Esophagus squamous epithelium (tissue), 5 donors: ENCODE measurements at places on chromosomes 12 and 14.
A peak's percentile ranks its signal among the peaks of the same experiment; 100 is the strongest.

- DNase-seq, result no peak
Measured at GRCh38 chr14:88950069-88950468, 125.6 kb downstream of the TTC8 start.

GRCh38 chr12:72313806-72314205 lies 41.6 kb downstream of the TRHDE start:
- no peak for DNase-seq

DNA sequence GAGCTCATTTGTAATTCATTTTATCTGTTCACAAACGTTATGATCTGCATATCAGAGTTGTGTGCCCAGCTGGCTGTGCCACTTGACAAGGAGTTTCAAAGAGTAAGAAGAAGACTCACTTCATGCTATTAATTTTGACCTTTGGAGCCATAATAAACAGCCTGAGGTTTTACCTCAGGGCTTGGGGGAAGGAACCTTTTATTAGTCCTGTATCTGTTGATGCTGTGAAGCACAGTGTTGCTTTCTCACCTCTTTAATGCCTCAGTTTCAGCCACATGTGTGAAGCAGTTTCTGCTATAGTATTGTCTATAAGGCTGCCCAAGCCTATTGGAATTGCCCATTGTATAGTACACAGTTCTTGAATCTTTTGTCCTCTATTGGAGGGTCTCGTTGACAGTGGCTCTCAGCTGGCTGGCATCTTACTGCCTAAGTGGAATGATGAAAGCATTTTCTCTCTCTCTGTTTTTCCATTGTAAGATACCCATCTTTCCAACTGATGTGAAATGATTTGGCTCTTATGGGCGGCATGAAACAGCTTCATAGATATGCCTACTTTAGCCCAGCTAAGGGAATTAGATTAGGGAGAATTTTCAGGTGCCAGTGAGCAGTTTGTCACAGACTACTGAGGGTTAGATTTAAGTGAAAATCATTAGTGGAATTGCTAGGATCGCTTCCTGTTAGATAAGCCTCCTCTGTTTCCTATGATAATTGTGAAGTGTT lies 34.7 kb downstream of the GPATCH2L start:
- no peak for DNase-seq

GRCh38 chr12:29517264-29517663 lies 19.8 kb upstream of the OVCH1 start:
- DNase-seq, result no peak

GRCh38 chr14:97697772-97698171 lies 900.6 kb downstream of the VRK1 start:
- no peak for DNase-seq

DNA sequence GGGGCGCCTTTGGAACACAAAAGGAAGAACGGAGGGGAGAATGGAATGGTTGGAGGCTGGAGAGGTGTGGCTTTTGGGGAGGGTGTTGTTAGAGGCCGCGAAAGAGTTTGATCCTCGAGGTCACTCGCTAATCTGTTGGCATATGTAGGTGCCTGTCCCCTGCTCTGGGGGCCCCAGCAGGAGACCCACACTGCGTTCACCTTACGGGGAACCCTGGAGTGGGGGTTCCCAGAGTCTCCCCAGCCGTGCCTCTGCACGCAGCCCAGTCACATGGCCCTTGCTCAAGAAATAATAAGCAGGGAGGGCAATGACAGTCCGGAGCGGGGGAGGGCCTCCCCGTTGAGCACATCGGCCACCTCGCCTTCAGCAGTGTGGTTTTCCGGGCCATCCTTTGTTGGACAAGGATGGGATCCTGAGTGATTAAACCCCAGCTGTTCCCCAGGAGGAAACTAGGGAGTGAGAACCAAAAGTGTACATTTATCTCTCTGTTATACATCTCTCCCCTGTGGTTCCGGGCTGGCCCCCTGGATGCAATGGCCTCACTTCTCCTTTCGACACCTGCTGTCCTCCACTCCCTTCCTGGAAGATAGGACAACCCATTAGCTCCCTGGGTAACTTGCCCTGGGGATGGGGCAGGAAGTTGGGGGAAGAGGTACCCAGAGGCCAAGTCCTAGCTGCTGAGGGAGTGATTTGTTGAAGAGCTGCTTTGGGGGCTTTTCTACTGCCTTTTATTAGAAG lies 1.3 kb downstream of the PLEKHG3 start:
- DNase-seq, result no peak

GRCh38 chr14:105581551-105582341 lies 55.4 kb downstream of the TMEM121 start:
- DNase-seq, result no peak

GRCh38 chr14:67722293-67722692 lies 20.6 kb downstream of the RDH12 start:
- DNase-seq, result no peak

- no peak for DNase-seq
Measured at GRCh38 chr14:71629765-71630492, 302.3 kb upstream of the RGS6 start.

DNA sequence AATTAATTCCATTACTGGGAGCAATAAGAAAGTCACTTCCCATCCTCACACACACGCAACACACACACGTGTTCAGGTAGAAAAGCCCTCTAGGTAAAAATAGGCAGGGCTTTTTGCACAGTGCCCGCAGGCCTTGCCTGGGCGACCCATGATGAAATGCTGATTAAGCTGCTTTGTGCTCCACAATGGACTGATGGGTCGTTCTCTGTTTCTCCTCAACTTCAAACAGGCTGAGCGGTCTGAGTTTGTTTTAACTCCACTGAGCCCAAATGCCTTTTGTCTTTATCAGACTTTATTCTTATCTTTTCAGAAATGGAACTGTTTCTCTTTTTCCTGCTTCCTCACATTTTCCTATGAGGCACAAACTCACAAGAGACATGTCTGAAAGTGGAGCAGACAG lies 9.4 kb upstream of the DACT1 start:
- no peak for DNase-seq

GRCh38 chr12:20492251-20492760 lies 124.0 kb downstream of the PDE3A start:
- no peak for DNase-seq

GRCh38 chr12:99722690-99723486 lies 75.3 kb downstream of the GARIN6 start:
- no peak for DNase-seq

DNA sequence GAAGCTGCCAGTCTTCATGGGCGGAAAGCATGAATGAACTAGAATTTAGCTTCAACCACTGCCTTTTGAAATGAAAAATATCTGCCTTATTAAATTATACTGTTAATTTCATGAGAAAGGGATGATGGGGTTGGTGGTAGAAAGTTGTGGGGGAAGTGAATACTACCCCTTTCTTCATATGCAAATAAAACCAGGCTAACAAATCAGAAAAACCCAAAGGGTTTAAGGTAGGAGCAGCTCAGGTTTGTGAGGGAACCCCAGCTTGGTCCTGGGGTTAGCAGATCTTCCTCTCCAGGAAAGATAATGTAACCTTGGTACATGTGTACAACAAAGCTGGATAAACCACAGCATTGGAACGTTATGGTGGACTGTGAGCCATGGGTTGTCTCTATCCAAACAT lies 84.0 kb downstream of the PPP2R5C start:
- no peak for DNase-seq

- DNase-seq, result no peak
Measured at GRCh38 chr14:95535226-95536021, 574 bp downstream of the GLRX5 start.

GRCh38 chr12:46260124-46260912 lies 8.5 kb downstream of the SLC38A1 start:
- DNase-seq, result no peak

GRCh38 chr12:77010691-77011548 lies 54.4 kb downstream of the E2F7 start:
- DNase-seq, result peak; percentile 1

DNA sequence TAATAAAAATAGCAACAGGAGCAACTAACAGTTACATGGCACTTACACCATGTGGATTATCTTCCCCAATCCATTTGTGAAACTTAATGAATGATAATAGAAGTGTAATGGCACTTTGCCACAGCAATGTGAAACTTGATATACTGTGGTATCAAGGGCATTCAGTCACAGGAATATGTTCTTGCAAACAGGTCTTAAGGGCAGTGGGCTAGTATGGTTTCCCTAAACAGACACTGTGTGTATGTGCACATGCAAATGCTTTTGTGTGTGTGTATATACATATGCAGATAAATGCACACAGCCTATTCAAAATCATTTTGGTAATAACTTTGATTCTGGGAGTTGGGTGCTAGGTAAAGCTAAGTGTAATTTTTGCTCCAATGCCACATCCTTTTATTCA lies 26.2 kb upstream of the ARHGAP5 start:
- DNase-seq, result no peak

DNA sequence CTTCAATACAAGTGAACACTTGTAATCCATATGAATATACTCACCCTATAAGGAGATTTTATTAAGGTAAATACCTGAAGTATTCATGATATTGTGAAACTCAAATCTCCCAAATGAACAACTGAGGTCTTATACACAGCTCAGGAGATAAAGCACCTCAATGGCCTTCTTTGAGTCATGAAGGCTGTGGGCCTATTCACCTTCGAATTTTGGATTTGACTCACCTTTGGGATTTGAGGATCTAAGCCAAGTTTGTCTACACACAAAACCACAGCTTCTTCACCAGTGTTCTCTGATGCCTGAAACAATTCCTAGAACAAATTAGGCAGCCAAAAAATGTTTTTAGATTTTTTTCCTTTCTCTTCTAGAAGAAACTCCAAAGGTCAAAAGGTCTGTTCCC lies 194.1 kb downstream of the NUAK1 start:
- no peak for DNase-seq

GRCh38 chr14:92122351-92122677 lies 545 bp downstream of the CPSF2 start:
- no peak for DNase-seq

DNA sequence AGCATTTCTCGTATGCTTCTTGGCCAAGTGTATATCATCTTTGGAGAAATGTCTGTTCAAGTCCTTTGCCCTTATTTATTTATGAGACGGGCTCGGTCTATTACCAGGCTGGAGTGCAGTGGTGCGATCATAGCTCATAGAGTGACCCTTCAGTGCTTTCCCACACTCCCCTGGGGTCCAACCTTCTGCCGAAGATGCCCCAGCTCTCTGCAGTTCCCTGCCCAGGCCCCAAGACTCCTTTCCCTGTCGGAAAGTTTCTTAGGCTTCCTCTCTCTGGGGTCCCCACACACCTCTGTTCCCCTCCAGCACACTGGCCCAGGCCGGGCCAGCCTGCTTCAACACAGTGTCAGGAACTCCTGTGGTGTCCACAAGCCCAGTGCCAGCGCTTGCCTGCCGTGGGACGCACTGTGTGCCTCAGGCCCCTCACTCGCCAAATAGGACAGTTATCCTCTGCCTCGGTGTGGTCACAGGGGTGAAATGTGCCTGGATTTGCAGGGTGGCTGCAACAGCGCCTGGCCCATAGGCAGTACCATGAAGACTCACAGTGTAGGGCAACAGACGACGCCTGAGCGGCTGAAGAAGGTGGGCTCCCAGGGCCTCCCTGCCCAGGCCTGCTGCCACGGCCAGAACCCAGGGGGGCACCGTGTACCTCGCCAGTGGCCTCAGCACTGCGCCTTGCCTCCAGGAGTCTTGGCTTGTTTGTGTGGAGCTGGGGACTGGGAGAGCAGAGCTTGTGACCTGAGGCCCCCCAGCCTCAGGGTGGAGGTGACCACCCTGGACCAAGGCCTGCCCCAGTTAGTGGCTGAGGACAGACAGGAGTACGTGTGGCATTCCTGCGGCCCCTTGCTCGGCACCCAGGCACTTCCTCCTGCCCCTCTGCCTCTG lies 4.9 kb upstream of the ASPG start:
- no peak for DNase-seq

- no peak for DNase-seq
Measured at GRCh38 chr12:71130521-71131069, 27.2 kb downstream of the TSPAN8 start.

GRCh38 chr12:67988601-67989021 lies 636 bp upstream of the IFNG-AS1 start:
- no peak for DNase-seq

GRCh38 chr12:33828326-33828725 lies 194.0 kb upstream of the ALG10 start:
- no peak for DNase-seq

DNA sequence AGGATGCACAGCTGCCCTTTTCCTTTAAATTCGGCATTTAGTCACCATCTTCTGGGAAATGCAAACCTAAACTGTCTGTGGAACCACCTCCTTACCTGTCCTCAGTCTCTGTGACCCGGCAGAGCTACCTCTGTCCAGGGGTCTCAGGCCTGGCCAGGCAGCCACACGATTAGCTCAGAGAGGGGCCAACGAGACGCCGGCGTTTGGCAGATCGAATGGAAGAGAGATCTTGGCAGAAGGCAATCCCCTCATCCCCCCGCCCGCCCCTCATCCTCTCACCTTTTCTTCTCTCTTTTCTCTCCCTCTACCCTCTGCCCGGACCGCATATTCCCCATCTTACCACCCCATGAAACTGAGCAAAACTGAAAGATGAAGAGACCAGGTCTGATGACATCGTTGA lies 101.0 kb downstream of the PIWIL1 start:
- DNase-seq, result no peak

DNA sequence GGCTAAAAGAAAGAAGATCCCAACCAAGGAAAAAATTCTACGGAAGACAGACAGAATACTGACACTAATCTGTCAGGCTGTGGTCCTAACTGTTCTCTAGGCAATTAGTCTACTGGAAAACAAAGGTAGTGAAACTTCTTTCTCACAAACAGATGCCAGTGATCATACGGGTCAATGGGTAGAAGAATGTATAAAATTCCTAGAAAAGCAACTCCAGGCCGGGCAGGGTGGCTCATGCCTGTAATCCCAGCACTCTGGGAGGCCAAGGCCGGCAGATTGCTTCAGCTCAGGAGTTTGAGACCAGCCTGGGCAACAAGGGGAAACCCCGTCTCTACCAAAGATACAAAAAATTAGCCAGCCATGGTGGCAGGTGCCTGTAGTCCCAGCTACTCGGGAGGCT lies 64.8 kb downstream of the HECTD4 start:
- no peak for DNase-seq

- DNase-seq, result no peak
Measured at GRCh38 chr14:75587388-75587787, 9.0 kb downstream of the FLVCR2 start.

GRCh38 chr12:11228296-11228879 lies 41.1 kb downstream of the PRB3 start:
- no peak for DNase-seq

GRCh38 chr12:87234898-87235297 lies 794.3 kb downstream of the C12orf50 start:
- no peak for DNase-seq

DNA sequence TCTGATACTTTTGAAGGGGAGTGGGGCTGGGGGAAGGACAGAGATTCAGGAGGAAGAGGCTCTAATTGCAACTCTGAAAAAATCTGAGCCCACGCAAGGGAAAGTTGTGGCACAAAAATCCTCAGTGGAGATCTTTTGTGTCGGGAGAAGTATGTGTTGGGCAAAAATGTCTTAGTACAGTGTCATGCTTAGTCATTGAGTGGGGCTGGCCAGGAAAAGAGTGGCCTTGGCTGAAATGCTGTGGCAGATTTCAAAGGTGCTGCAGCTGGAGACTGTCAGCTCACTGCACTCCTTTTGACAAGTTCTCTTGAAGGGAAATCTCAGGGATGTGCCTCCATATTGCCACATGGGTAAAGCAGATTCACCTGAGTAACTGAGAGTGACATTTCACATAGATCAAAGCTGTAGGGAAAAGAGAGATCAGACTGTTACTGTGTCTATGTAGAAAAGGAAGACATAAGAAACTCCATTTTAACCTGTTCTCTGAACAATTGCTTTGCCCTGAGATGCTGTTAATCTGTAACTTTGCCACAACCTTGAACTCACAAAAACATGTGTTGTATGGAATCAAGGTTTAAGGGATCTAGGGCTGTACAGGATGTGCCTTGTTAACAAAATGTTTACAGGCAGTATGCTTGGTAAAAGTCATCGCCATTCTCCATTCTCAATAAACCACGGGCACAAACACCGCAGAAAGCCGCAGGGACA lies 36.0 kb upstream of the GLIPR1 start:
- no peak for DNase-seq
